ENCODE measurements at places on chromosomes 4 and X.

DNA sequence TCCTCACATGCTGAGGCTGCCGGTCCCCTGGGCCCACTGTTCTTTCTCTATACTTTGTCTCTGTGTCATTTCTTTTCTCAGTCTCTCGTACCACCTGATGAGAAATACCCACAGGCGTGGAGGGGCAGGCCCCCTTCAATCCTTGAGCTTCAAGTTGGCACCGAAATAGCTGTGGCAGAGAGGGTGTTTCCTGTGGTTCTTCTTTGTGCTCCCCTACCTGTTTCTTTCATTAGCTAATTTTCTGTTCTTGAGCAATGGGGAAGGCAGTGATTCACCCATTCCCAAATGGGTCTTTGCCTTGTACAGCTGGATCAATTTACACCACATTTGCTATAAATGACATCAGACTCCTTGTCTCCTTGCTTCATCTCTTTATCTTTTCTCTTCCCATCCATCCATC is 2.1 kb upstream of the CYSLTR1 start:
- DNase-seq, result no peak

- DNase-seq, result no peak
Measured at GRCh38 chr4:48110452-48110978, 23.5 kb downstream of the TXK start.

- no peak for DNase-seq
Measured at GRCh38 chr4:22508376-22508775, 7.5 kb downstream of the ADGRA3 start.

DNA sequence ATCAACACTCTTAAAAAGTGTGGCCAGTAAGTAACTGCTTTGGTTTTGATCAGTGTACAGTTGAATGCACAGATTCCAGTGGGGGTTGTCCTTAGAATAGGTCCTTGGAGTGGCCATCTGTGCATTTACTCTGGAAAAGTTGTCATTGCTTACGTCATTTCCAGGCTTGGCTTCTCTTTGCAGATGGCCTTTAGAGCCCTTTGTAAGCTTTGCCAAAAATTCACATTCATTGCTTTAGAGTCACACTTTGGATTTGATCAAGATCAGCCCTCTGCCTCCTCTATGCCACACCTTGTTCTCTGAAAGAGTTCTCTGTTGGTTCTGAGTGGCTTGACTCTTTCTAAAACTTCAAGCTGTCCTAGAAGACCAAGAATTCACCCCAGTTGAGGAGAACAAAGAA is 83.9 kb downstream of the MAMLD1 start:
- no peak for DNase-seq

DNA sequence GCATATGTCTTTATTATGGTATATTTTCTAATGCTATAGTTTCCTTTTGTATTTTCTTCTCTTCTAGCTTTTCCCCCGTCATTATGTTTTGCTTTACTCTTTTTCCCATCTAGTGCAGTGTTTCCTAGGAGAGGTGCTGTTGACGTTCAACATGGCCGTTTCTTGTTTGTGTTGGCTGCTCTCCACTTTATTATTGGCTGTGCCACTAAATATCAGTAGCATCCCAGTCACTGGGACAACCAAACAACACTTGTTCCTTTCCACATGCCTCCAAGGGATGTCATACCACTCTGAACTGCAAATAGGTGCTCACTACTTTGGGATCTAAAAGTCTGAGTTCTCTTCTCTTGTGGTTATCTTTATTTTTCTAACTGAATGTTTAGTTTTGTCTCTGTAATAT is 26.5 kb downstream of the GBA3 start:
- DNase-seq, result no peak

GRCh38 chrX:127011629-127012028 is 192.1 kb downstream of the PRR32 start:
- no peak for DNase-seq

- no peak for DNase-seq
Measured at GRCh38 chr4:151743128-151743854, 17.5 kb downstream of the GATB start.

DNA sequence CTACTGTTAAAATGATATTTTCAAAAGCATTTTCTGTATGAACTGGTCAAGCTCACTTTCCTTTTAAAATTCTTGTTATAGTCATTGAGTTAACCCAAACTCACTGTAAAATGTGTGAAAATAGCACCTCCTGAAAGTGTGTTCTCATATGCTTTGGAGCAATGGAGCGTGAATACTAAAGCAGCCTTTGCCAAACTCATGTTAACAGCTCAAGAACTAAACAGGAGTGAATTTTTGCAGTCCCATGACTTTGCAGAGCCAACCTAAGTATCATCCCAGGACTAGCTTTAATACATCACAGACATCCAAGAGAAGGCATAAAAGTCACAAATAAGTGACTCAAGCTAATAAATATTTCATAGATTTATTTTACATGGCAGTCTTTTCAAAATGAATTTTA is 2.3 kb downstream of the AMMECR1 start:
- no peak for DNase-seq

- DNase-seq, result no peak
Measured at GRCh38 chr4:162853788-162854187, 312.9 kb downstream of the NAF1 start.

DNA sequence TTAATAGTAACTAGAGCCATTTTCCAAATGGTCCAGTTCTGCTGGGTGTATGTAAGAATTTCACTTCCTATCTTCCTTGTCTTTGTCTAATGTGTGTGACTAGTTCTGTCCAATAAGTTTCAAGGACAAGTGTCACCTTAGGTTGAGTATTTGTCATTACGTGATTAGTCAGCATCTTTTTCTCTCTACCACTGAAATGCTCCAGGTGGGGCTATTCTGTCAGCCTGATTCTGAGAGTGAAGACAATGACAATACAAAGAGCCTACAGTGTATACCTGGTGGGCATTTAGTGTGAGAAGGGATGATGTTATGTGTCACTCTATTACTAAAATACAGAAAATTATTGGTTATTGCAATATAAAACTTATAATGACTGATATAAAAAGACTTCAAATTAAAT is 876.3 kb downstream of the C4orf33 start:
- no peak for DNase-seq

- DNase-seq, result no peak
Measured at GRCh38 chrX:103442536-103442901, 66.2 kb downstream of the BEX3 start.

GRCh38 chr4:70874268-70875156 is 27.7 kb upstream of the MOB1B start:
- DNase-seq, result no peak

- DNase-seq, result no peak
Measured at GRCh38 chr4:126106658-126107057, 791.9 kb downstream of the FAT4 start.

- no peak for DNase-seq
Measured at GRCh38 chr4:186025408-186025690, 43.6 kb upstream of the TLR3 start.

DNA sequence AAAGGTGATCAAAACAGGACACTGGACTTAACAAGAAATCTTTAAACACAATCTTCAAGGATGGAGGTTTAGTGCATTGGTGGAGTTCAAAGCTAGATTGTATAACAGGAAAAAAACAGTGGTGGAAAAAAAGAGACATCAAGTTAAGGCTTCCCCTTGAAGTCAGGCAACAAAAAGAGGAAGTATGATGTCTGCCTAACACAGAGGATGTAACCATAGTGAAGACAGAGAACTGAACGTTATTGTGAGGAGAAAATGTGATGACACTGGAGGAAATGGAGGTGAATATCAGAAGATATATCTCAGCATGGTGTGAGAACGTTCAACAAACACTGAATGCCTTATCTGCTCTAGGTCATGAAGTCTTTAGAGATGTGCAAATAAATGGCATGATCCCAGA is 192.4 kb upstream of the AR start:
- DNase-seq, result no peak

DNA sequence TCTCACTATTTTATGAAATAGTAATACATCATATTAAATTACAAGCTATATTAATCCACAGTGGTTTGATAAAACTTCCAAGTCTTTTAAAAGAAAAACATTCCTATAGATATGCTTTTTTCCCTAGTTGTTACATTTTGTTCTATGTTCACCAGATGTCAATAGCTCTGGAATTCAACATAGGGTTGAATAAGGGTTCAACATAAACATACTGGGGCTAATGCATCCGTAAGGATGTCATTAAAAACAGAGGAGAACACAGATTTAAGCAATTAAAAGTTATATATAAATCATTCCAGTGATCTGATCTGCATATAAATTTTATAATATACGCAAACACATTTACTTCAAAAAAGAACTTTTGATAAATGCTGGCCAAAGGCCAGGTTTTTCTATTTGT is 32.5 kb downstream of the SULT1B1 start:
- no peak for DNase-seq

GRCh38 chrX:108033890-108034289 is 11.0 kb upstream of the VSIG1 start:
- DNase-seq, result no peak

- DNase-seq, result no peak
Measured at GRCh38 chr4:61783050-61783449, 582.9 kb downstream of the ADGRL3 start.

DNA sequence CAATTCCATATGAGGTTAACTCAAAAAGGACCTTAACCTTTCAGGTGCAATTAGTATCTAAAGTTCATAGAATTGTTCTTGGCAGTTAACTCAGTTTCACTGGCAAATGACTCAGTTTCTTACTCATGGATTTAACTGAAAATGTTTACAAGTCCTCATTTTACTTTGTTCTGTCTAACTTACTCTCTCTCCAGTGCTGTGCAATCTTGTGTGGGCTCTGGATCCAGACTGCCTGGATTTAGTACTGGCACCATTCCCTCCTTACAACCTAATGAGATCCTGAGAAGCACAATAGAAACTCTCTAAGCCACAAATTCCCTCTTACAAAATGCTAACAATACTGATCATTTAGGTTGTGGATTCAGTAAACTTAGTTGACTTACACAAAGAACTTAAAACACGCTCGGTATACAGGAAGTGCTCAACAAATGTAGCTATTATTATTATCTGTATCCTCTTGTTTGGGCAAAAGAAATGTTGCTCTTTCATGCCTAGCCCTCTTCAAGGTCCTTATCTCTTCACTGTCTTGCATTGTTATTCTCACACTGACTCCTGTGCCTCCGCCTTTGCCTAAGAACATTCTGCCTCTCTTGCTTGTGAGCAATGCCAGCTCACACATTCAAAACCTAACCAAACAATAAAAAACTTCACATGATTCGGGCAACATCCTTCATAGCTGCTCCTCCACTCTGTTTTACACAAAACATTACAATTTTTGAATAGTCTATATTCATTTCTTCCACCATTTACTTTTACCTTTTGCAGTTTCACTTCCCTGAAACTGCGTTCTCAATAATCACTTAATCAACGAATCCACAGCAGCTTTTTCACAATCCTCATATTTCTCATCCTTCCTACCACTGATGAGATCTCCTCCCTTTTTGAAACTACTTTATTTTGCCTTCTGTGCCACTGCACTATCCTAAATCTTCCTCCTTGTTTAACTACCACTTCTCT is 91.8 kb downstream of the PDE5A start:
- DNase-seq, result no peak

GRCh38 chr4:147017081-147017480 is 71.4 kb upstream of the TTC29 start:
- DNase-seq, result no peak

DNA sequence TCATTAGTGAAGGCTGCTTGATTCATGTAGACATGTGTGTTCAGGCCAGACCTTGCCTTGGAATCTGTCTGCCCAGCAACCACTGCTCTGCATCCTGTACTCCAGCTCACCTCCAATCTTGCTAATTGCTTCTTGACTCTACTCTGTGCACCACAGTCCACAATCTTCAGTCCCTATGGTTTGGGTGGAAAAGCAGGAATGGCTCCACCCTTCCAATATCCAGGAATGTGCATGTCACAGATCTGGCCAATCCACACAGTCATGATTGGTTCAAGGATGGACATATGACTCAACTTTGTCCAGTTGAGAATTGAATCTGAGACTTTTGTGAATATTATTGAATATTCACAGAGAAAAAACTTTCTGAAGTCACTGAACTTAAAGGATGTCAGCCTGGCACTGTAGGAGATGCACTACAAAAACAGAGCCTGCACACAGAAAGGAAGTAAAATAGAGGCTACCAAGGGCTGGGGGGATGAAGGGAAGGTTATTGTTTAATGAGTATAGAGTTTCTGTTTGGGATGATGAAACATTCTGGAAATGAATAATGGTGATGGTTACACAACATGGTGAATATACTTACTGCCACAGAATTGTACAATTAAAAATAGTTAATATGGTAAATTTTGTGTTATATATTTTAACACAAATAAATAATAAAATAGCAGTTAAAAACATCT is 161.3 kb upstream of the USP38 start:
- no peak for DNase-seq

GRCh38 chr4:165378745-165379677 is at the start of gene CPE:
Gene CPE (plus strand): TSS chr4:165379008. CDS start chr4:165379222, 214 bp downstream.
- peak; percentile 17 for DNase-seq

DNA sequence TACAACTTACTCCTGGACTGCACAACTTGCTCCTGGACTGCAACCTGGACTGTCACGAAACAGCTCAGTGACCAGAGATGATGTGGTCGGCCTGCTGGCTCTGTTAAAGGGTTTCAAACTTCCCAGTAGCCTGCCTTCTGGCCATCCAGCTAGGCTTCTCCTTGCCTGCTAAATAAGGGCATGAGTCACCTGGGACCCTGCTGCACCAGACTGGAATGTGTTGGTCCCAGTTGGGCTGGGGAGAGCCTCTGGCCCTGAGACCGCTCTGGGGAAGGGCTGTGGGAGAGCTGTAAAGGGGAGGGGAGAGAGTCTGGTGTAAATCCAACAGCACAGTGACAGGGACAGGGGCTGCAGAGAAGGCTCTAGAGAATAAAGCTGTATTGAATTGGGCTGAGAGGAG is 165.8 kb downstream of the VSIG4 start:
- DNase-seq, result no peak

DNA sequence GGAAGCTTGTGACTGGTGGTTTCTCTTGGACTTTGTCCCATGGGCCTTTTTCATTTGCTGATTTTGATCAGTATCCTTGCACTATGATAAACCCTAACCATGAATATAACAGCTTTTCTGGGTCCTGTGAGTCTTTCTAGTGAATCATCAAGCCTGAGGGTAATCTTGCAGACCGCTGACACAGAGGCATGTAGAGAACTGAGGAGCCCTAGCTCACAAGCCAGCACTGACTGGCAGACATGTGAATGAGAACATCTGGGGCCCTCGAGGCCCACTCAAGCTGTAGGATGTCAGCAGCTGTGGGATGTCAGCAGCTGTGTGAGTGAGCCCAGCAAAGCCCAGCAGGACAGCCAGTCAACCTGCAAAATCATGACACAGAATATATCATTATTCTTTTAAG is 36.7 kb downstream of the HMGB3 start:
- no peak for DNase-seq

- DNase-seq, result no peak
Measured at GRCh38 chrX:129833153-129833990, 10.3 kb downstream of the ZDHHC9 start.

DNA sequence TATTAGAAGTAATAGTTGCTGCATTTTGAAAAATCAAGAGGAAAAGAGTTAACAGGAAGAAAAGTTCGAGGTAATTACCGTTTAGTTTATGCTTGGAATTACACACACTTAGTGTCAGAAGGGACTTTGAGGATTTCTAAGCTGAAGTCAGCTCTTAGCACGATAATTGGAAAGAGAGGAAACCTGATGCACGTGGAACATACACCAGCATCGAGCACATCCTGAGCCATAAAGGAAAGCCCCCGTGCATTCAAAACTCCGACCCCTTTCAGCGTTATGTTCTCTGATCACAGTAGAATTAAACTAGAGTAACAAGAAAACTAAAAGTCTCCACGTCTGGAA is 400 bp upstream of the PAQR3 start:
- no peak for DNase-seq

- DNase-seq, result no peak
Measured at GRCh38 chrX:79573760-79574159, 206.6 kb upstream of the ITM2A start.
